ENCODE measurements at places on chromosomes 4 and X.

DNA sequence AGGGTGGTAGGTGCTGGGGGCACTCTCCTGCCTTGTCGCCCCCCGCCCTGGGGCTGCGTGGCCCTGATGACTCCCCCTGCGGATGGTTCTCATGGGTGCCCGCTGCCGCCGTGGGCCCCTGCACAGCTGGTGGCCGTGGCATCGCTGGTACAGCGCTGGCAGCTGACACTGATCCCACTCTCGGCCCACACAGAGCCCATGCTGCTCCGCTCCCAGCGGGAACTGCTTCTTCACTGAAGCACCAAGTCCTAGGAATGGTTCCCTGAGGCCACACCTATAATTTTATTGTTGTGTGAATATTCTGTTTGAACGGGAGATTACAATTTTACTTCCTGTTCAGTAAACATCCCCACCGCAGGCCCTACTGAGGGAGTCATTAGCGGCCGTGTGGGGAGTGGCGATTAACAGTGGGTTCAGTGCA lies 138.6 kb upstream of the NKX1-1 start:
- no peak for DNase-seq

DNA sequence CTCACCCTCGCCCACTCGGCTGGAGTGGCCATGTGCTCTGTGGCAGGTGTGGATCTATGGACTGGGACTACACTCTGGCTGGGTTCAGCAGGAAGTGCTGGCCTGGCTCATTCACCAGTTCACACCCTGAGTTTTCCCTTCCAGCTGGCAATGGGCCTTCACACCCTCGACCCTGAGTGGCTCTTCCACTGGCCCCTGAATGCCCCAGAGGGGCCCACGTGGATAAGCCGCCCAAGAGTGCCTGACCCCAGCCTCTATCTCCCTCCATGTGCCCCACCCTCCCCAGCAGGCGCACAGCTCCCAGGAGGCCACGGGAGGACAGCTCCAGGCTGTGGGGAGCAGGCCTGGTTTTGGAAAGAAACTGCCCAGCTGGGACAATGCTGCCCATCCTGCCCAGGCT lies 234.1 kb downstream of the AFAP1 start:
- DNase-seq, result no peak

DNA sequence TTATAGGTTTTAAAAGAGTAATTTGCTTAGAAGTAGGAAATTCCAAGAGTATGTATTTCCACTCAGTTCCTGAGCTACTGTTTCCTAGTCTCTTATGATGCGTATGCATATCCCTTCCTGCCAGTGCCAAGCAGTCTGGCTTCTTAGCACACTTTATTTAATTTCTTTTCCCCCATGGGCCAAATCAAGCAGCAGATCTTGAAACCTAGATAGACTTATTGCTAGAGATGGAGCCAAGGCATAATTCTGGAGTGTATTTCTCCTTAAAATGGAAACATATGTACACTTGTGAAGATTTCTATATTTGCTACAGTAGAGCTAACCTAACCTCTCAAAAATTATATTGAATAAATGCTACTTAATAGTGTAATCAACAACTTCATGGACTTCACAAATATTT lies 2337.6 kb downstream of the PCDH7 start:
- no peak for DNase-seq

DNA sequence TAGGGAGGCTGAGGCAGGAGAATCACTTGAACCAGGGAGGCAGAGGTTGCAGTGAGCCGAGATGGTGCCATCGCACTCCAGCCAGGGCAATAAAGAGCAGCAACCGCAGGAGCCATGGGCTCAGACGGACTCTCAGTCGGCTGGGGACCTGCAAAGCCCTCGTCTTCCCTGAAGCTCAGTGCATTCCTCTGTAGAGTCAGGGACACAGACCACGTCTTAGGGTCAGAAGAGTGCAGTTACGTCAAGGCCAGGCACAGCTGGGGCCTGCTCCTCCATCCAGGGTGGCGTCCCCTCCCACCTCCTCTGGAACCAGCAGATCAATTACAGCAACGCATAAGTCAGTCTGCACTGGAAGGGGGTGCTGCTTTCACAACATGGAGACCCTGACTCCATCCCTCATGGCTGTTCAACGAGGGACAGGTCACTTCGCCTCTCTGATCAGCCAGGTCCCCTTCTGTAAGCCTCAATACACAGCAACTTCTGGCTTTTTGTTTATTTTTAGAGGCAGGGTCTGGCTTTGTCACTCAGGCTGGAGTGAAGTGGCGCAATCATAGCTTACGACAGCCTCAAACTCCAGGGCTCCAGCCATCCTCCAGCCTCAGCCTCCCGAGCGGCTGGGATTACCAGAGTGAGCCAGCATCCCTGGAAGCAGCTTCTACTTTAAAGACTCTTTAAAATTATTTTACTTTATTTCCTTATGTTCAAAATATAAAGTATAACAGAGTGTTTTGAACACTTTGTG lies 76.4 kb downstream of the ZFYVE28 start:
- no peak for DNase-seq

- DNase-seq, result no peak
These were observed 147.2 kb upstream of the RBPJ start for GRCh38 chr4:26173619-26174018.

Data from fibroblast of skin of scalp (primary cell).